ENCODE measurements at places on chromosomes 16 and 17. TPM values are rescaled to one million over a fixed set of nuclear protein-coding genes. Genes with fewer than 3 reads are reported as not detected.

Gene TBC1D3E
- total RNA-seq: not detected

Gene KRT28
- not detected for total RNA-seq

Gene MRPL12
- total RNA-seq: 5.4 TPM

Gene KRTAP2-3
- not detected for total RNA-seq

Gene TPSG1
- not detected for total RNA-seq

Gene DRC7
- total RNA-seq: not detected

Gene WFIKKN1
- 0.14 TPM for total RNA-seq

Gene ASIC2
- total RNA-seq: 0.18 TPM

Gene PPL
- 5.4 TPM for total RNA-seq

Gene TMIGD1
- total RNA-seq: not detected

Gene EPN3
- not detected for total RNA-seq

Gene OR4D1
- not detected for total RNA-seq

All from smooth muscle cell of bladder (primary cell).